ENCODE measurements at places on chromosomes 16 and 17. TPM values are rescaled to one million over a fixed set of nuclear protein-coding genes. Genes with fewer than 3 reads are reported as not detected.

DNA sequence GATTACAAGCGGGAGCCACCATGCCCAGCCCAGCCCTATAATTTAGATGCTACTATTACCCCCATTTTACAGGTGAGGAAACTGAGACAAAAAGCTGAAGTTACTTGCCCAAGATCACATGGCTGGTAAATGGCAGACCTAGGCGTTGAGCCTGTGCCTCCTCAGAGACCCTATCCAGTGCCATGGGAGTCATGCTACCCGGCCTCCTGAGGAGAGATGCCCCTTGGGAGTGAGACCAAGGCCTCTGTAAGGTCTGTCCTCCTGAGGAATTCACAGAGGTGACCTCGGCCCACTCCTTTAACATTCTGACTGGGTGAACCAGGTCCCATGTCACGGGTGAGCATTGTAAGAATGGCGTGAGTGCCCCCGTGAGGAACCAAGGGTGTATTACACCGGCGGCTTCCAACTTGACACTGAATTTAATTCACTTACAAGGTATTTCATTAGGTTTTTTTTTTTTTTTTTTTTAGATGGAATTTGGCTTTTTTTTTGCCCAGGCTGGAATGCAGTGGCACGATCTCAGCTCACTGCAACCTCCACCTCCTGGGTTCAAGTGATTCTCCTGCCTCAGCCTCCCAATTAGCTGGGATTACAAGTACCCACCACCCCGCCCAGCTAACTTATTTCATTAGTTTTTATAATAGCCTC lies 95.7 kb downstream of the ABCC6 start:
- DNase-seq = peak; percentile 71

DNA sequence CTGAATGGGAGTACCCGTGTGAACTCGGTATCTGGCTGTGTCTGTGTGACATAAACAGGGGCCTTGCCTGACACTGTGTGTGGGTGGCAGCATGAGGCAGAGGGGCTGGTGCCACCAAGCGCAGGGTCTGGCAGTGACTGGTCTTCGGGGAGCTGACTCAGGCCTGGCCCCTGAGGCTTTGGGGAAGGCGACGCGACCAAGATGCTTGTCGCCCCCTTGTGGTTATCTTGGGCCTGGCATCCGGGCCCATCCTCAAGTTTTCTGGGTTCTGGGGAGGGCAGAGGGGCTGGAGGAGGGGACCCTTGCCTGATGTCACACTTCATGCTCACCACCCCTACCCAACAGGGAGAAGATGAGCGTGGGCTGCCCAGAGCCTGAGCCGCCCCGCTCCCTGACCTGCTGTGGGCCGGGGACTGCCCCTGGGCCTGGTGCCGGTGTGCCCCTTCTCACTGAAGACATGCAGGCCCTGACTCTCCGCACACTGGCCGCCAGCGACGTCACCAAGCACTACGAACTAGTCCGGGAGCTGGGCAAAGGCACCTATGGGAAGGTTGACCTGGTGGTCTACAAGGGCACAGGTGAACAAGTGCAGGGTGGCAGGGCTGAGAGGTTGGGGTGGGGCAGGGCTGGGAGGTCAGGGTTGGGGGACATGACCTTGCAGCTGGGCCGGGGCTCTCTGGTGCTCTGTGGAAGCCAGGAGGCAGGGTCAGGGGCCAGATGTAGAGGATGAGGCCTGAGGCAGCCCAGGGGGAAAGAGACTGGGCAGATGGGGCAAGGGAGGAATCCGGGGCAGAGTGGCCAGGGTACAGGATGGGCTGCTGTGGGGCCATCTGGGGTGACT lies 24.9 kb downstream of the SBK1 start:
- DNase-seq = peak; percentile 46

- DNase-seq = peak; percentile 46
These were observed 40.1 kb downstream of the ENGASE start for GRCh38 chr17:79114458-79115301.

DNA sequence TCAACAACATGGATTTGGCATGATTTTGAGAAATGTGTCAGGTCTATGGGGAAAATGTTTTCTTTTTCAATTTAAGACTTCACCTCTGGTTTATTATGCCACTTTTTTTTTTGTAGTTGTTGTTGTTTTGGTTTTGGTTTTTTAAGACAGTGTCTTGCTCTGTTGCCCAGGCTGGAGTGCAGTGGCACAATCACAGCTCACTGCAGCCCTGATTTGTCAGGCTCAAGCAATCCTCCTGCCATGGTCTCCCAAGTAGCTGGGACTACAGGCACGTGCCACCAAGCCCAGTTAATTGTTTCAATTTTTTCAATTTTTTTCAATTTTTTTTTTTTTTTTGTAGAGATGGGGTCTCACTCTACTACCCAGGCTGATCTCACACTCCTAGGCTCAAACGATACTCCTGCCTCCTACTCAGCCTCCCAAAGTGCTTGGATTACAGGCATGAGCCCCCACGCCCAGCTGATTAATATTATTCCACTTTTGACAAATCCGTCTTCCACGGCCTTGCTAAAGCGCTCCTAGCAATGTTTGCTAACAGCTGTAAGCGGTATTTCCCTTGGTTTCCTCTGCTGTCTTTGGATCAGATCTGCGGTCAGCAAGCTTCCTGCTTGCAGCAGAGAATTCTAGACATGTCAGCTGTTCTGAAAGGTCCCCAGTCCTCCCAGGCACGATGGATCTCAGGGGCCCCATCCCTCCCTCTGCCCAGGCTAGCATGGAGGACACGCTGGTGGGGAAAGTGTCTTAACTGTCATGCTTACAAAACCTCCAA lies 7.0 kb upstream of the MILR1 start:
- DNase-seq = no peak

DNA sequence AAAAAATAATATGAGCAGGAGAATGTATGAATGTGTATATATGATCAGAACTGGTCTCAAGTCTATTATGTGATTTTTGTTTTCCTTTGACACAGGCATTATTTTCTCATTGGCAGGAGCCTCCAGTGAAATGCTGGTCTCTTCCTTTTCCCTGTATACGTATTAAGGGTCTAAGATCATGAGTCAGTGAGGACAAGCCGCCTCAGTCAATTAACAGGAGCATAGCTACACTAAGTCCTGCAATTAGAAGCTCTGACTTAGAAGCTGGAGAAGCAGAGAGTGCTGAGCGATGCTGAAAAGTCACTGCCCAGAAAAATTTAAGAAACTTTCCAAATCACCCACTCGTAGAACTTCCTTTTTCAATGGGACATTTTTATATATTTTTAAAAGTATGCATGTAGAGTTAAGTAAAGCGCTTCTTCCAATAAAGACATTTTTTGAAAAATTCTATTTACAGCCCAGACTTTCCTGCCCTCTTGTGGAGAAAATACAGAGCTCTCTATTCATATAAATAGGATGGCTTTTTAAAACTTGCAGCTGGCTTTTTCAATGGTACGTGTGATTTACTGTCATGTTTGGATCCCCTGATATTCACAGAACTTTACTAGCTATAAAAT lies 70.2 kb upstream of the PSMD7 start:
- no peak for DNase-seq

GRCh38 chr16:2457267-2457666 lies 2.6 kb upstream of the TEDC2 start:
- DNase-seq = no peak

- DNase-seq = no peak
These were observed 21.1 kb downstream of the FOXN1 start for GRCh38 chr17:28527181-28527681.

C16orf95 gene
- 2.4 TPM for total RNA-seq

DNA sequence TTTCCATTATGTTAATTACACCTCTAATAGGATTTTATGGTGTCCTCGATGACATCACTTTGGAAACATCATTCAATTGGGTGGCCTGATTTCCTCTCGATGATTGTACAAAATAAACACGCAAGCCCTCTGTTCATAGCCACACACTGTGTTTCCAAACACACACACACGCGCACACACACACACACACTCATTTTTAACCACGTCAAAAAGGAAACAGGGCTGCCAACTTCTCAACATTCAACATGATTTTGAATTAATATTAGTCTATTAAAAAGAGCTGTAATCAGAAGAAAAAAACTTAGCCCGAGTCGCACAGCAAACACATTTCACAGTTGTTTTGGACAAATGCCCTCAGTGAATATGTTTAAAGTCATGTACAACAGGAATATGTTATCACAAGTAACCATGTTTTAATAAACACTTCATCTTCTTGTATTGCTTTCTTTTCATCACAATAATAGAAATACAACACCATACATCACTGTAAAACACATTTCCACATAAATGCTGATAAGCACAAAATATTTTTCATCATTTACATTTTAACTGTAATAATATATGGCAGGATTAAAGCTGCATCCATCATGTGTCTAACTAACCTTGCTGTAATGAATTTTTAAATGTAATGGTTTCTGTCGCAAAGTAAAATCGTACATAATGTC lies 219.1 kb upstream of the IRX3 start:
- DNase-seq = no peak

RNU2-1 gene
- not detected for total RNA-seq

HCFC1R1 gene
- total RNA-seq = 47.8 TPM

DNA sequence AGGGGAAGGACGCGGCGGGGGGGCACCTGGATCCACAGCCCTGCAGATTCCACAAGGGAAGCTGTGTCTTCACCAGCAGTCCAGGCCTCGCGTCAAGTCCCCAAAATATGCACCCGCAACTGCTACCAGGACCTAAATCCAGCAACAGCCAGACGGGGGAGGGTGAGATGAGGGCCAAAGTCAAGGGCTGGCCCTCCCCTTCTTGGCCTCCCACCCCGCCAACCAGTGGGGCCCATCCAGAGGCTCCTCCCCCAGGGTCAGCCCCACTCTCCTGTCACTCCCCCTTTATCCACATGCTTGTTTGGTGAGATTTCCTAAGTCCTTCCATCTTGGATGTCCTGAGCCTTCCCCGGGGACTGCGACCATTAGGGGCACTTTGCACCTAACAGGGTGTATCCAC lies 138.7 kb downstream of the ENGASE start:
- DNase-seq = no peak

RCVRN gene
- total RNA-seq = not detected

DNA sequence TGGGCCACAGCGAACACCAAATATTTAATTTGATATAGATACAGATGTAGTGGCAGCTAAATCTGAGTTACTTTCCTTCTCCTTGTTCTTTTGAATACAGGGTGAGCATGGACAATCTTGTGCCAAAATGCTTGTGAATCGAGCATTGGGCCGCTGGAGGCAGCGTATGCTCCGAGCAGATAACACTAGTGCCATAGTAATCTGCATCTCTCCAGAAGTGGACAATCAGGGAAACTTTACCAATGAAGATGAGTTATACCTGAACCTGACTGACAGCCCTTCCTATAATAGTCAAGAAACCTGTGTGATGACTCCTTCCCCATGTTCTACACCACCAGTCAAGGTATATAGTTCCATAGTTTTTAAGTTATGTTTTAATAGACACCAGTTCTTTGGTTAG lies 21.2 kb upstream of the BCAS3 start:
- DNase-seq = no peak

All from M059J (cell line).